ENCODE measurements at places on chromosomes 5 and 9. TPM values are rescaled to one million over a fixed set of nuclear protein-coding genes. Genes with fewer than 3 reads are reported as not detected.

- DNase-seq: peak; percentile 43
Measured at GRCh38 chr9:92728831-92729734, 35.5 kb downstream of the BICD2 start.

DNA sequence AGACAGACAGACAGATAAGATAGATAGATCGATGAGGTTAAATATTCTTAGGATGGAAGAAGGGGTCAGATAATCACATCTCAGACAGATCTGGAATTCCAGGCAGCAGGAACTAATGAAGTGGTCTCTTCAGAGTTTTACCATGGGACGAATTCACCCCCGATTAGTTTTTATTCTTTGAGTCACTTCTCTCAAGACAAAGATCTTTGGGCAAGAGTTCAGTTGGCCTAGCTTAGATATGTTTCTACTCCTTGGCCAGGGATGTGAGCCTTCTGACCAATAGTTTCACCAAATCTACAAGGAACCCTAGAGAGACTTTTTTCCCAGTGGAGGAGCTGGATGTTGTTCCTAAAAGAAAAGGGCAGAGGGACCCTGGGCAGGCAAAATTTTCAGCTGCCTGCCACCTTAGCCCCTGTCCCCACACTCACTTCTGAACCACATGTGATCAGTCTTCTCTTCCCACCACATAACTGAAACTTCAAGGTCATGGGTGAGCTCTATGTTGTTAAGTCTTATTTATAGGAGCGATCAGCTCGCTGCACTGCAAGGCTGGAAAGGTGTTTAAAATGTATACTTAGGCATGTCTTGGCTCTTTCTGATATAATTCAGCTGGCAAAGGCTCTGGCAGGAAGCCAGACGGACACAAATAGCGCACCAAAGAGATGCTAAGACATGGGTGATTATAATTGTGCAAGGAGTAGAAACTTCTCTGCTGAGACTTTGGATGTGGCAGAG, 132.9 kb downstream of the PALM2AKAP2 start:
- no peak for DNase-seq

- no peak for DNase-seq
Measured at GRCh38 chr9:27176971-27177370, 67.9 kb downstream of the TEK start.

- DNase-seq: no peak
Measured at GRCh38 chr9:123062351-123063176, 29.1 kb downstream of the GPR21 start.

GRCh38 chr9:103530934-103531333, 535.8 kb downstream of the CYLC2 start:
- no peak for DNase-seq

DNA sequence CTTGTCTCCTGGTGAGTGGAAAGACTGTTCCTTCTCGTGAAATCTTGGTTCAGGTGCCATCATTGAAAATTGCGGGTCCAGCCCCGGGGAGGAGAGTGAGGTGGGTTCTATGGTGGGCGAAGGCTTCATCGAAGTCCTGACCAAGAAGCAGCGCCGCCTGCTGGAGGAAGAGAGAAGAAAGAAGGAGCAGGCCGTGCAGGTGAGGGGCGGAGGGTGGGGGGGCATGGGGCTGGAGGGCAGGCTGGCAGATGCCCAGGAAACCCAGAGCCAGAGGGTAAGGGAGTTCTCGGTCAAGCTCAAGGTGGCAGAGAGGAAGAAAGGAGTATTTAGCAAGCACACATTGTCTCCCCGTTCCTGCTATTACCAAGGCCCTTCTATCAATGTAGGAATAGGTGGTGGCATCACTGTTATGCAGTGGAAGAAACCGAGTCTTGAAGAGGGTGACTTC, 24.3 kb upstream of the POMT1 start:
- peak; percentile 53 for DNase-seq

GRCh38 chr5:173556142-173557028, 60.1 kb downstream of the BOD1 start:
- no peak for DNase-seq

DNA sequence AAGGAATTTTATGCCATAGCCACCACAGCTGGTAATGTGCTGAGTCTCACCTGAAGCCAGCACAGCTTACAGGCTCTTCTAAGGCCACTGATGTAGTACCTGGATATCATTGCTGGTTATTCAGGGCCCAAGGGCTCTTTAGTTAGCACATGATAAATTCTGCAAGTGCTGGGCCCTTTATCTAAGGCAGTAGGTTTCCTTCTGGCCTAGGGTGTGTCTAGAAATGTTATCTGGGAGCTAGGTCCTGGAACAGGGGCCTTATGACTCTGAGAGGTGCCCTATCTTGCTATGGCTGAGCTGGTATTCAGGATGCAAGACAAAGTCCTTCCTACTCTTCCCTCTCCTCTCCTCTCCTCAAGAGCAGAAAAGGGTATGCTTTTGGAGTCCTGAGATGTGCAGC, 1424.5 kb upstream of the NUDT12 start:
- DNase-seq: no peak

JAKMIP2 gene
- total RNA-seq: 1.5 TPM

Data from heart left ventricle (tissue), 16 donors.